ENCODE measurements at places on chromosomes 2 and 18.

GRCh38 chr18:32930695-32931301 is 158.0 kb upstream of the KLHL14 start:
- DNase-seq = peak; percentile 13

GRCh38 chr2:24972315-24972961 is 683 bp upstream of the DNAJC27 start:
- no peak for DNase-seq

- no peak for DNase-seq
Observed at GRCh38 chr18:13280070-13280795, 61.7 kb downstream of the LDLRAD4 start.

- DNase-seq = peak; percentile 37
Observed at GRCh38 chr2:137865954-137866540, 98.2 kb upstream of the HNMT start.

GRCh38 chr18:38427736-38428135 is 862.1 kb upstream of the CELF4 start:
- no peak for DNase-seq

GRCh38 chr18:22469061-22469734 is 51.5 kb upstream of the CTAGE1 start:
- no peak for DNase-seq

DNA sequence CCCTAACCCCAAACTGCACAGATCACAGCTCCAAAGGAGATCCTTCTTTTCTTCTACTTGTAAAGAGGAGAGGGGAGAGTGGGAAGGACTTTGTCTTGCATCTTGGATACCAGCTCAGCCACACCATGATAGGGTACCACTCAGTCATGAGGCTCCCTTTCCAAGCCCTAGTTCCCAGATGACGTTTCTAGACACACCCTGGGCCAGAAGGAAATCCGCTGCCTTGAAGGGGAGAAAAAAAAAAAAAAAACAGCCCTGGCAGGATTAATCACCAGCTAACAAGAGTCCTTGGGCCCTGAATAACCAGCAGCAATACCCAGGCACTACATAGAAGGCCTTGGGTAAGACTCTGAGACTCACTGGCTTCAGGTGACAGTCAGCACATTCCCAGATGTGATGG is 36.9 kb downstream of the ST8SIA3 start:
- DNase-seq = no peak

GRCh38 chr2:57570961-57571360 is 475.6 kb upstream of the VRK2 start:
- no peak for DNase-seq

- DNase-seq = no peak
Observed at GRCh38 chr18:42038936-42039335, 83.9 kb downstream of the PIK3C3 start.

DNA sequence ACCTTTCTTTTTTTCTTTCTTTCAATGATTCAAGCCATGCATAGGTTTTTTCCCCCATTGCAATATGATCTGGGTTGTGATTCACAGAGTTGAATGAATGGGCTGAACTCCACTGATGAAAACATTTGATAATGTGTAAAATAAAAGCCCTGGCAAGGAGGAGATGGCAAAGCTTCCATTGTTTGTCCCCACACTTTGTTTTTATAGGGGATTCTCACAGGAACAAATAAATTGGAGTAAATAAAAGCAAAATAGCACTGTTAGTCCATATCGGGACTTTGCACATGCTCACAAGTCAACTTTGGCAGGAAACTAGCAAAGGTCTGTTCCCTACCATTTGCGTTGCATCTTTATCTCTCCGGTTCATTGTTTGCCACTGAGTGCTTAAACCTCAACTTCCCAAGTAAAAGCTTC is 55.7 kb downstream of the MEIS1 start:
- DNase-seq = peak; percentile 95

DNA sequence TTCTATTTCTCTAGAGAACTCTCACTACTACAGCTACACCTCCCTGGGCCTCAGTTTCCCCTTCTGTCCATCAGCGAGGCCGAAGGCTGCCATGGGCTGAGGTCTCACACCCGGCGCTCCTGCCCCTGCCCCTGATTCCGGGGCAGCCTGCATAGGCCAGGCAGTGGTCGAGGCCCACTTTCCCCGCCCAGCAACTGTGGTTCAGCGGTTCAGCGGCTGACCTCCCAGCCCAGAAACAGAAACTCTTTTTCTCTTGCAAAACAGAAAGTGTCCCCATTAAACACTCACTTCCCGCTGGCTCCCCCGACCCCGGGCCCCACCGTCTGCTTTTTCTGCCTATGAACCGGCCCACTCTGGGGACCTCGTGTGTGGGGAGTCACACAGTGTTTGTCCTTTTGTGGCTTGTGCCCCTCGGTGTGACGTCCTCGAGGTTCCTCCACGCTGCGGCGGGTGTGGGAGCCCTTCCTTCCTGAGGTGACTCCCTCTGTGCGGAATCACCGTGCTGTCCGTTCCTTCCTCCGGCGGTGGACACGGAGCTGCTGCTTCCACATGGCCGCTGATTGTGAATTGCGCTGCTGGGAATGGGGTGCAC is 16.0 kb downstream of the PDCD1 start:
- DNase-seq = no peak

DNA sequence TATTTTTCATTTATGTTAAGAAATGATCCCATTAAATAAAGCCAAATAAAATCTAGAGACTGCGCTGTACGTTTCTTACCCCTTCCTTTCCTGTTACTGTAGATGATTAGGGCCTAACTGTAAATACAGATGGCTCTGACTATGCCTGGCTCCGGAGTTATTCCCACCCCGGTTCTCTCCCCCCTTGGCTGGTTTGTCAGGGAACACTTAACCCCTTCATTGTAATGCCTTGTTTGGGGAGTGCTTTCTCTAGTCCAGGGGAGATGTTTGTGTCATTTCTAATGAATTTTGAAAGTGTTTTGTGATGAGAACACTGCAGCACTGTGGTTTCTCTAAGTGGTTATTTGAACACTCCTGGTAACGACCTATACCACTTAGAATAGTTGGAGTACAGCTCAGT is 8.8 kb downstream of the UNC50 start:
- DNase-seq = no peak

GRCh38 chr2:46964835-46965560 is 49.4 kb upstream of the MCFD2 start:
- no peak for DNase-seq

DNA sequence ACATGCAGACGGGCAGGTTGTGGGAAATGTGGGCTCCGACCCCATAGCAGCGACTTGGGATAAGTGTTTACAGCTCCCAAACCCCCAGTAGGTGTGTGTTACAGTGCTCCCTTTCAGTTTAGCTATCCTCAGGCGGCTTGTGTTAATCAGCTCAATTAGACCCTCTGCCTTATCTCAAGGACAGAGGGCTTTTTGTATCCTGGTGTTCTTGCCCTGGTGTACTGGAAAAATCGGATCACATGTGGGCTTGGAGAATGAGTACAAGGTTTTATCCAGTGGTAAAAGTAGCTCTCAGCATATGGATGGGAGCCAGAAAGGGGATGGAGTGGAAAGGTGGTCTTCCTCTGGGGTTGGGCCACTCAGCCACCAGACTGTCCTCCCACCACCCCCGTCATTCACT is 264.7 kb upstream of the SYT4 start:
- no peak for DNase-seq

Data from LNCaP clone FGC (cell line).